ENCODE measurements at places on chromosomes 11 and 22.

DNA sequence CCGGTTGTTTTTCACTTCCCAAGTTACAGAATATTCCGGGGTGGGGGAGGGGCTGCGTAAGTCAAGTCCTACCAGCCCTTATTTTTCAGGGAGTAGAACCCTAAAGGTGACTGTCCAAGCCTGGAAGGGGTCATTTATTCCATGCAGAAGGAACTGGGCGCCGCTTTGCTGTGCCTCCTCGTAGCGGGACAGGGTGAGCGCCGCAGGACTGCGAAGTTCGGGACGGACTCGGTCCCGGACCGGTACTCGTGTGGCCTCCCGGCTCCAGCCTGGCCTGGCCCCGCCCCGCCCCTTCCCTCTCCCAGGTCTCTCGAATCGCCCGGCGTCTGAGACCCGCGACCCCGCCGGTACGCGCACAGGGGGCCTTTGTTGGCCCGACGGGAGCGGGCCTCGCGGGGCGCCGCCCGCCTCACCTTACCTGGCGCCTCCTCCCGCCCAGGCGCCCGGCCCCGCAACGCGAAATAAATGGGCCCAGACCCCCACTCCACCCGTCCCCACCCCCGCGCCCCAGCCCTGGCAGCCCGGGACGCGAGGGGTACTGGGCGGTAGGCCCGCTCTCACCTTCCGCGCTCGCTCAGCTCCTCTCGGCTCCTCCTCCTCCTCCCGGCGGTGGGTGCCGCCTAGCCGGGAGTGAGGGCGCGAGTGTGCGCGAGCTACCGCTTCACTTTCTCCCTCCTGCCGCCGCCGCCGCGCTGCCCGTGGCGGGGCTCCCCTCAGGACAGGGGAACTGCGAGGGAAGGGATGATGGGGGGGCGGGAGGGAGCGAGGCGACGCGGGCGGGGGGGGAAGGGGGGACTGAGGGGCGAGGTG lies 698 bp downstream of the PAK1 start:
- DNase-seq: peak; percentile 36

- no peak for DNase-seq
These were observed 139.5 kb upstream of the TTC12 start for GRCh38 chr11:113174882-113175281.

DNA sequence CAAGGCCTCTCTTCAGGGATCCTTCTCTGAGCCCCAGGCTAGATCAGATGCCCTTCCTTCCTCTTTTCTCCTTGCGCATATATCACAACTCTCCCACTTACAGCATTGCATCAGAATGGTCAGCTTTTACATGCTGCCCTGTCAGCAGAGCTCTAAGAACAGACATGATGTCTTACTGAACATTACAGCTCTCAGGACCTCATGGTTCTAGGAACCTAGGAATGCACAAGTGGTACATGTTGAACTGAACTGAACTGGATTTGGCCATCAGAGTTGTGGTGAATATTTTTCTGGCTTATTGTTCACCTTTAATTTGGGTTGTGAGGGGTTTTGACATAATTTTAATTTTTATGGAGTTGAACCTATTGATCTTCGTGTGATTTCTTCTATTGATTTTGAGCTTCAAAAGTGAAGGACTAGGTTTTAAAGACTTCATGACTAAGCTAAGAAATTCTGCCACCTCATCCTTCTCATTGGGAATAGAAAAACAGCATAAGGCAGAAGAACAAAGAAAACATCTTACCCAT lies 37.7 kb upstream of the SPON1 start:
- DNase-seq: no peak

- DNase-seq: no peak
These were observed 457.0 kb downstream of the NTM start for GRCh38 chr11:131827430-131827829.

- DNase-seq: no peak
These were observed 1578.8 kb upstream of the RAG2 start for GRCh38 chr11:38176686-38177322.

DNA sequence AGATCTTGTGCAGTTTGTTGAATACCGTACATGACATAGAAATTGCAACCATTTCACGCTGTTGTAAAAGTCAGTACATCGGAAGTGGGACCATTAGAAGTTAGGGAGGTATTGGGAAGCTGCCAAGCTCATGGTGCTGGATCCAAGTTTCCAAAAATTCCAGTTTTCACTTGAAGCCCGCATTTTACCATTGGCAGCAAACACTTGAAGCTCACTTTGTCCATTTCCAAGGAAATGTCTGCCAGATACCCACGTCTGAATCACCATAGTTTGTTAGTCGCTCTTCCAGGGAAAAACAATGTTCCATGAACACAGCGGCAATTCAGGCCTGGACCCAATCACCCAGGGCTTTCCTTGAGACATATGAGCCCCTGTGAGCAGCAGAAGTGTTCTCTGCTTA lies 22.6 kb upstream of the PARVB start:
- no peak for DNase-seq

DNA sequence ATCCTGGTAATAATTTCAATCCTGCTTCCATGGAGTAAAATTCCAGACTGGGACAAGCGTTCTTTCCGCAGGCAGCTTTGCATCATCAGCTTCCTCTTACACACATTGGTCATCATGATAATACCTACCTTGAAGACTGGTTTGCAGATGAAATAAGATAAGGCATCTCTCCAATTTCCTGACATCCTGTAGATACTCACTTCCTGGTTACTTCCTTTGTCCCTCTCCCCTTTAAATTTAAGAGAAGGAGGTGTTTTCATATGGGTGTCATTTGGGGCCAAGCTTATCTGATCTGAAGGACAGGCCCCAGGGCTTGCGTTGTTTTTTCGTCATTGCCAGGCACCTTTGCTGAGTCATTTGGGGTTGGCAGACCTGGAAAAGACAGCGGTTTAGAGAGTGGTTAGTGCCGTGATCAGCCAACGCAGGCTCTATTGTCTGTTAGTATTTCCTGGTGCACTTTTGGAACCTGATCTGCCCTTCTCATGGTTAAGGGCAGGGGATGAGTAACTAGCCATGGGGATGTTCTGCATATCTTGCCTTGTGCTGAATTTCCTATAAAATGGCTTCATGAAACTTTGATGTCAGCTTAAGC lies 24.1 kb downstream of the GRAMD1B start:
- peak; percentile 57 for DNase-seq

DNA sequence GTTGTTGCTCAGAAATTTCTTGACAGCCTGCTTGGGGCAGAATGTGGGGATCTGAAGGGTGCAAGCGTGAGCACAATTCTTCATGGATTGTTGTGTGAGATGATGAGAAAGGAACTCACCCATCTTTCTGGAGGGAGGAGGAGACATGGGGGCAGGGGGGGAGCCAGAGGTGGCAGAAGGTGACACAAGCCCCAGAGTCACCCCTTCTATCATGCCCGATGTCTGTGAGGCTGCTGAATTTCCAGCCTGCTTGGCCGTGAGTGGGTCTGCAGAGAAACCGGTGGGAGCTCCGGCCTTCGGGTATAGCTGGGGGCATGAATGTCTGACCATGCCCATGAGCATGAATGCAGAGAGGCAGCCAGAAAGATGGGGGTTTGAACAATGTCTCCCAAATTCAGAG lies 870.7 kb downstream of the TBC1D22A start:
- no peak for DNase-seq

DNA sequence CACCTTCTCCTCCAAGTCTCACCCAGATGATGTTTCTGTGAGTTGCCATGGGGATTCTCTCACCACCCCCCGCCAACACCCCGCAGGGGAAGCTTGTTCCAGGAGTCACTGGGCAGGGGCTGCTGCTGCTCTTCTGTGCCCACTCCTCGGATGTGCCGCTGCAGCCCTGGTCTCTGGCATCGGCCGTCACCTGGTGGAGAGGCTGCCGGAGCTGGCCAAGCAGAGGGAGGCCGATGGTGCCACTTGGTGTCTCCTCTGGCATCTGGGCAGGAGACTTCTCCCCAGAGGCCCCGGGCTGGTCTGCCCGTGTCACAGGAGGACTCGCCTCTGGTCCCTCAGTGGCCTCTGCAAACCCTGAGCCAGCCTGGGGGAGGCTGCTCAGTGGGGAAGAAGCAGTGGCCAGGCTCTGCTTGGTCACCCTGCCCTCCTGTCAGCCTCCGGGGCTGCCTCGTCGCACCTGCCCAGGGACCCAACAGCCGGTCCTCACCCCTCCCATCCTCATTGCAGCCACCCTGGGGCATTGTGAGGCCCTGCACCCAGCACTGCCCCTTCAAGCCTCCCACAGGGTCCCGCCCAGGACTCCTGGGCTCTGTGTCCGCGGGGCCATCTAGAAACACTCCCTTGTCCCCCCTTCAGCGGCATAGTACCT lies 424 bp upstream of the ADORA2A start:
- no peak for DNase-seq

GRCh38 chr22:26756675-26757293 lies 99.4 kb downstream of the MIAT start:
- peak; percentile 41 for DNase-seq

DNA sequence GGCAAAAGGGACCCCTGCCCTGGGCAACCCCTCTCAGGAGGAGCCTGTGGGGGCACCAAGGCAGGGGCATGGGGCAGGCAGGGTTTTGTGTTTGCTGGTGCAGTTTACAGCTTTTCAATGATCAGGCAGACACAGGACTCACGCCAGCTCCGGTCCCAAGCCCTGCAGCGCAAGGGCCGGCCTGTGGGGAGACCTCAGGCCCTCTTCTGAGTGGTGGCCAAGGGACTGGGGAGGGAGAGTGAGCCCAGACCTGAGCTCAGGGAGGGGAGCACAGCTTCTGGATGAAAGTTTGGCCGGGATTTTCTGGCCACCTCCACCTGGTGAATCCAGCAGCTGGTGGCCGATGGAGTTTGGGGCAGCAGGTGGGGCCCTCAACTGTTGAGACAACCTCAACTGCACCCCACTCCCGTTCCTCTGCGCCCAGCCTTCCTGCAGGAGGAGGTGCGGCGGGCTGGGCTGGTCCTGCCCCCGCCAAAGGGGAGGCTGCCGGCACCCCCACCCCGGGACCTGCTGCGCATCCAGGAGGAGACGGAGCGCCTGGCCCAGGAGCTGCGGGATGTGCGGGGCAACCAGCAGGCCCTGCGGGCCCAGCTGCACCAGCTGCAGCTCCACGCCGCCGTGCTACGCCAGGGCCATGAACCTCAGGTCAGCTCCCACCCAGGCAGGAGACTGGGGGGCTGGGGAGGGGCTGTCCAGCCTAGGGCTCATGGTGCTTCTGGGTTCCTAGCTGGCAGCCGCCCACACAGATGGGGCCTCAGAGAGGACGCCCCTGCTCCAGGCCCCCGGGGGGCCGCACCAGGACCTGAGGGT lies 3.6 kb downstream of the TCIRG1 start:
- no peak for DNase-seq

GRCh38 chr11:21988477-21988876 lies 204.4 kb upstream of the ANO5 start:
- no peak for DNase-seq

GRCh38 chr11:18972336-18972735 lies 33.1 kb upstream of the MRGPRX1 start:
- no peak for DNase-seq

DNA sequence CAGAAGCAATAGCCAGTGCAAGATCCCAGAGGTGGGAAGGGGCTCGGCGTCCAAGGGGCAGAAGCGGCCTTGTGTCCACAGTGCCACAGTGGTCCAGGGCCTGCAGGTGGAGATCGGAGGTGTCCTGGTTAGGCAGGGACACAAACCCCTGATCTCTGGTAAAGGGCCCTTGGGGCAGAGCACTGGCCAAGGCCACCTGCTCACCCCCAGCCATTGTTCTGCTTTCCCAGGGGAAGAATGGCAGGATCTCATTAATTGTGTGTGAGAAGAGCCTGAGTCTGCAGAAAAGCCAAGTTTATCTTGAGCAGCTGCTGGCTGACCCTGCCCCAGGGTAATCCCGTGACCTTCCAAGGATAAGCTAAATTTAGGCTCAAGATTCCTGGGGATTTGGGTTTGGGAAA lies 3.1 kb upstream of the CLDN5 start:
- DNase-seq: no peak

DNA sequence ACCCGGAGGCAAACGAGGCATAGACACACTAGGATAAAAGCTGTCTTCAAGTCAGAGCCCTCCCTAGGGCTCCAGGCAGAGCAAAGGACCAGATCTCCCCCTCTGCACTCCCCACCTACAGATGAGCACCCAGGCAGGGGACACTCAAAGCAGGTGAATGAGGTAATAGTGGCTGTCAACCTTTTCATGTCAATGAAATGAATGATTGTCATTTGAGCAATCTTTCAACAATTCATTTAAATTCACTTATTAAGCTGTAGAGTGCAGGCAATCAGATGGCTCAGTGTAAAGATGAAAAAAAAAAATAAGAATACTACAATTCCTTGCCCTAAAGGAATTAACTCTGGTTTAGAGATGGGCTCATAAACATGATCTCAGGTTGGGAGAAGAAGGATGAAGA lies 427.8 kb upstream of the ISX start:
- no peak for DNase-seq

GRCh38 chr11:70050243-70050642 lies 27.9 kb upstream of the ANO1 start:
- no peak for DNase-seq

DNA sequence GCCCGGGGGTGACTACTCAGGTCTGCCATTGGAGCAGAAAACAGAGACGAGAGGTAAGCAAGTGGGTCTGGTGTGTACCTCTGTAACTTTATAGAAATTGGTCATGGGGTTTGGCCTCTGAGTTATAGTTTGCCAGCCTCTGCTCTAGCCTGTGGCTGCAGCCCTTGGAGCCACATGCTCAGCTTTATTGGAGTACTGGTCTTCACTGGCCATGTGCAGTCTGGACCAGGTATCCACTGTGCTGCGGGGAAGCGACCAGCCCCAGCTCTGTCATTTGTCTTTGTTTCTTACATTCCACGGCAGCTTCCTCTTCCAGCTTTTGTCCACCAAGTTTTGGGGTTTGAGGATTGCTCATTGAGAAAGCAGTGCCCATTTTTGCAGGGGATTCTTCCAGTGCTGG lies 453.4 kb downstream of the TBC1D22A start:
- no peak for DNase-seq

GRCh38 chr22:43152357-43153071 lies 1.2 kb downstream of the TSPO start:
- peak; percentile 61 for DNase-seq

DNA sequence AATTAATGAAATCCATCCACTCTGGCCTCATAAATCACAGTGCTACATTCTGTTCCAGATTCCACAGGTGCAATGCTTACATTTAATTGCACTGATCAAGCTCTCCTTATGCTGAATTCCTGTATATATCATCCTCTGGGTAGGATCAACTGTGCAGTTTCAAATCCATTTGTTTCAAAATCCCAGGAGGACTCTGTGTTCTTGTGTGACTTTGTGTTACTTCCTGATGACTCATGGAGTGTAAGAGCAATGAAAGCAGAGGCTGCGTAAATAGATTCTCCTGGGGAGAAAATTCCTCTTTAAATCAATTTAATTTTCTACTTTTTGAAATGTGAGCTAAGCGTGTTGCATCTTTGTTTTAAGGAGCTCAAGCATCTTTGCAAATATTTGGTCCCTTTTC lies 752.7 kb downstream of the METTL15 start:
- DNase-seq: no peak

- no peak for DNase-seq
These were observed 24.0 kb upstream of the COMT start for GRCh38 chr22:19917389-19918138.

- no peak for DNase-seq
These were observed 640.2 kb upstream of the LUZP2 start for GRCh38 chr11:23856654-23857053.

GRCh38 chr22:20495861-20496681 lies 476 bp upstream of the KLHL22 start:
- DNase-seq: peak; percentile 96

- DNase-seq: no peak
These were observed 67.3 kb upstream of the CDON start for GRCh38 chr11:126129727-126130671.

Data from activated CD4-positive, CD25-positive, alpha-beta regulatory T cell treated with anti-CD3 and anti-CD28 coated beads, Interleukin-2, amount 50 U/mL, for 72 hours (primary cell).